Natural killer cell (primary cell): ENCODE measurements at places on chromosomes 16 and 17. TPM values are rescaled to one million over a fixed set of nuclear protein-coding genes. Genes with fewer than 3 reads are reported as not detected.

Gene MPV17L
- total RNA-seq = 0.12 TPM

Gene ODF4
- total RNA-seq = not detected

Gene CDRT4
- 5.5 TPM for total RNA-seq

Gene PIK3R6
- total RNA-seq = 1.4 TPM

Gene KRTAP1-5
- not detected for total RNA-seq

Gene KRT17
- total RNA-seq = not detected

Gene NLRC3
- total RNA-seq = 98.8 TPM

Gene CCL7
- not detected for total RNA-seq

Gene EPN3
- not detected for total RNA-seq

Gene SPEM1
- total RNA-seq = not detected

Gene CCL3
- total RNA-seq = 547 TPM

Gene CA5A
- total RNA-seq = not detected

Gene ACSM2A
- not detected for total RNA-seq

DNA sequence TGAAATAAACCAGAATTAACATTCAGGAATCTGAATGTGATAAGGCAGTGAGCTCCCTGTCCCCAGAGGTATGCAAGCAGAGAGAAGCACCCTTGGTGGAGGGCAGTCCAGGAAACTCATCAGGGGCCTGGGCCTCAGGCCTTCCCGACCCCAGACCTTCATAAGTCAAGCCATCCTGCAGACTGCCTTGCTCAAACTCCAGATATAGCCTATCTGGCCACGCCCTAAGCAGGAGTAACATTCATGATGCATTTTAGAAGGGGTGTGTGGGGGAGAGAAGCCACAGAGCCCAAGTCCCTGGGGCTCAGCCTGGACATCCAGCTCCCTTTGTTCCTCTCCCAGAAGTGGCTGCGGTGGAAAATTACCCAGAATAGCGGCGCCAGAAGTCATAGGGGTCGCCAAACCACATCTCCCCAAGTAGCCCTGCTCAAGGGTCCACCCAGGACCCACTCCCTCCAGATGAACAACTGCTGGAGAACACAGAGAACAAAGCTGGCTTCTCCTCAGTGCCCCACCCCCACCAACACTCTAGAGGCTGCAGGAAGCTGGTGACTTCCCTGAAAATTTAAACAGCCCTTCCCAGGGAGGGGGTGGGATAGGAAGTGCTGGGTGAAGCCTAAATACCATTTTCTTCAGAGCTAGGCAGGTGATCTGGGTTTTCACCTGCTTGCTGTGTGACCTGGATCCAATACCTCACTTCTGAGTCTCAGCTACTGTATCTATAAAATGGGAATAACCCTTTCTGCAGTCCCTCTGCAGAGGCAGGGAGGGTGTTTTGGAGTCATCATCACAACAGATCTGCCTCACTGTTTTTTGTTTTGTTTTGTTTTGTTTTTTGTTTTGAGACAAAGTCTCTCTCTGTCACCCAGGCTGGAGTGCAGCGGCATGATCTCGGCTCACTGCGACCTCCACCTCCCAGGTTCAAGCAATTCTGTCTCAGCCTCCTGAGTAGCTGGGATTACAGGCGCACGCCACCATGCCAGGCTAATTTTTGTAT, 1.5 kb upstream of the SREBF1 start:
- no peak for DNase-seq
- no peaks in the 10 kb centered on the region for H3K27me3 ChIP-seq
- no peak overlapping the region for H3K4me3 ChIP-seq
- no peaks in the 10 kb centered on the region for H3K36me3 ChIP-seq
- no peak overlapping the region for H3K27ac ChIP-seq

DNA sequence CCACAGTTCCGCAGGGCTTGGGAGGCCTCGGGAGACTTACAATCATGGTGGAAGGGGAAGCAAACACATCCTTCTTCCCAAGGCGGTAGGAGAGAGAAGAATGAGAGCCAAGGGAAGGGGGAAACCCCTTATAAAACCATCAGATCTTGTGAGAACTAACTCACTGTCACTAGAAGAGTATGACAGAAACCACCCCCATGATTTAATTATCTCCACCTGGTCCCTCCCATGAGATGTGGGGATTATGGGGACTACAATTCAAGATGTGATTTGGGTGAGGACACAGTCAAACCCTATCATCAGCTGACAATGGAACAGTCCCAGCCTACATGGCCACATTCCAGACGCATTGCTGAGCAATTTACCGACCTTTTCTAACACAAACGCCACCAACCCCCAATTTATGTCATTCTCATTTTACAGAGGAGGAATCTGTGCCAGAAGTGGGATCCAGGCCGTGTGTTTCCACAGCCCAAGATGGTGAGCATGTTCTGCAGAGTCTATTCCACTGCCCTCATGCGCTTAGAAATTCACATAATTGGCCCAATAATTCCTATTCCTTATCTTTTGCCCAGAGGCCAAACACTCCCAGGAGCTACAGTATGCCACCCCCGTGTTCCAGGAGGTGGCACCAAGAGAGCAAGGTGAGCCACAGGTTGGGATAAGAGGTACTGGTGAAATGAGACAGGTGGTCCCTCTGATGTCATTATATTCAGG, 17.3 kb downstream of the MILR1 start:
- H3K4me3 ChIP-seq = no peak overlapping the region
- no peak for DNase-seq
- H3K36me3 ChIP-seq = no peaks in the 10 kb centered on the region
- H3K27me3 ChIP-seq = no peaks in the 10 kb centered on the region

GRCh38 chr17:4533523-4534504, 21.4 kb downstream of the MYBBP1A start:
- no peaks in the 10 kb centered on the region for H3K27me3 ChIP-seq
- H3K4me3 ChIP-seq = no peak overlapping the region
- no peak for DNase-seq
- peaks cover under 1% of the 10 kb centered on the region for H3K36me3 ChIP-seq
- peaks cover 8% of the 10 kb centered on the region for H3K4me1 ChIP-seq
- H3K27ac ChIP-seq = no peak overlapping the region

DNA sequence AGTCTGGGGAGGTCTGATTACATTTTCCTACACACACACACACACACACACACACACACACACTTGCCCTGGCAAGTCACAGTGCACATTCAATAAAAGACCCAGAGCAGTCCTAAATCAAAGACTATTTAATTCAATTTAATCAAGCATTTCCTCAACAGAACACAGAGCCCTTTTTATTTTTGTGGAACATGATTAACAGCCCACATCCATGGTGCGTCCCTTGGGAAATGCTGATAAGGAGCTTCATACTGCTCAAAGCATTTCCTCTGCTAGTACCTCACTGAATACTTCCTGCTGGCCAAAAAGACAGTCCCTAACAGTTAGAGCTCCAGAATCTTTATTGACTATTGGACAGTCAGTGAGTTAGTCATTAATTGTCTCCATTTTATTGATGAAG, 43.1 kb upstream of the MYH10 start:
- no peaks in the 10 kb centered on the region for H3K4me1 ChIP-seq
- no peaks in the 10 kb centered on the region for H3K36me3 ChIP-seq
- H3K27ac ChIP-seq = no peak overlapping the region
- no peak for DNase-seq
- no peak overlapping the region for H3K4me3 ChIP-seq

GRCh38 chr16:22130528-22130927, 31.8 kb upstream of the SDR42E2 start:
- no peaks in the 10 kb centered on the region for H3K27me3 ChIP-seq
- no peak overlapping the region for H3K4me3 ChIP-seq
- no peak for DNase-seq
- no peaks in the 10 kb centered on the region for H3K4me1 ChIP-seq
- H3K27ac ChIP-seq = no peak overlapping the region

DNA sequence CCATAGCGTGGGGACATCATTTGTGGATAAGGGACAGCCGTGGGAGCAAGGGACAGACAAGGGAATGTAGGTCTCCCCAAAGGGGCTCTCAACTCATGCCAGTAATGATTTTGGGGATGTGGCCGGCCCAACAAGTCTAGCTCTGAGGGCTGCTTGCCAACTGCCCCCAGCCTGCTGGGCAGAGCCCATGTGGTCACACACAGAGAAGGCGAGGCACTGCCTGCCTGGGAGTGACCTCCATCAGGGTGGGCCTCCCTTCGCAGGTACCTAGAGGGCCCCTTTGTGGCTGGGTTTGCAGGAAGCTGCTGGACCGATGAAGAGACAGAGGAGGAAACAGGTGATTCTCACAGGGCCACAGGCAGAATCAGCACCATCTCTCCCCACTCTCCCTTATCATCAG, 177.1 kb downstream of the C16orf78 start:
- H3K4me3 ChIP-seq = no peak overlapping the region
- H3K36me3 ChIP-seq = no peaks in the 10 kb centered on the region
- no peak overlapping the region for H3K27ac ChIP-seq

GRCh38 chr17:10295728-10296343, 77.0 kb downstream of the MYH13 start:
- DNase-seq = peak; percentile 30
- no peaks in the 10 kb centered on the region for H3K36me3 ChIP-seq
- no peaks in the 10 kb centered on the region for H3K27me3 ChIP-seq
- no peak overlapping the region for H3K27ac ChIP-seq

GRCh38 chr17:20267459-20267842, 199.9 kb downstream of the LGALS9B start:
- H3K27me3 ChIP-seq = no peaks in the 10 kb centered on the region
- H3K4me1 ChIP-seq = peaks cover 23% of the 10 kb centered on the region
- H3K27ac ChIP-seq = peak overlapping the region; percentile 3
- H3K4me3 ChIP-seq = no peak overlapping the region
- peaks cover 4% of the 10 kb centered on the region for H3K36me3 ChIP-seq
- no peak for DNase-seq

DNA sequence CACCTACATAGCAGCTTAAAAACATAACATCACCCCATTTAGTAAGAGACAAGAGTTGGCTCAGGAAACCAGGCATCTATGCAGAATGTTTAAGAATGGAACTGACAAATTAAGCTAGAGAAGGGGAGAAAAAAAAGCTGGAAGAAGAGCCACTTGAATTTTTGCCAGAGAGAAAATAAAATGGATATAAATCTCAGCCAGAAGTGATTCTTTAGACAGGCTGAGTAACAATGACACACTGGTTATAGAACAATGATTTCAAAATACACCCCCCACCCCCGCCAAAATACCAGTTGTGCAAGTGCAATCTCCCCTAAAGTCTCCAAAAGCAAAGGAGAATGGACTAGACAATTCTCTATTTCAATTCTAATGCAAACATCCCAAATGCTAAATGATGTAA, 22.4 kb downstream of the LSM12 start:
- DNase-seq = no peak
- H3K4me3 ChIP-seq = no peak overlapping the region
- H3K36me3 ChIP-seq = peaks cover 13% of the 10 kb centered on the region
- H3K4me1 ChIP-seq = no peaks in the 10 kb centered on the region
- no peak overlapping the region for H3K27ac ChIP-seq

DNA sequence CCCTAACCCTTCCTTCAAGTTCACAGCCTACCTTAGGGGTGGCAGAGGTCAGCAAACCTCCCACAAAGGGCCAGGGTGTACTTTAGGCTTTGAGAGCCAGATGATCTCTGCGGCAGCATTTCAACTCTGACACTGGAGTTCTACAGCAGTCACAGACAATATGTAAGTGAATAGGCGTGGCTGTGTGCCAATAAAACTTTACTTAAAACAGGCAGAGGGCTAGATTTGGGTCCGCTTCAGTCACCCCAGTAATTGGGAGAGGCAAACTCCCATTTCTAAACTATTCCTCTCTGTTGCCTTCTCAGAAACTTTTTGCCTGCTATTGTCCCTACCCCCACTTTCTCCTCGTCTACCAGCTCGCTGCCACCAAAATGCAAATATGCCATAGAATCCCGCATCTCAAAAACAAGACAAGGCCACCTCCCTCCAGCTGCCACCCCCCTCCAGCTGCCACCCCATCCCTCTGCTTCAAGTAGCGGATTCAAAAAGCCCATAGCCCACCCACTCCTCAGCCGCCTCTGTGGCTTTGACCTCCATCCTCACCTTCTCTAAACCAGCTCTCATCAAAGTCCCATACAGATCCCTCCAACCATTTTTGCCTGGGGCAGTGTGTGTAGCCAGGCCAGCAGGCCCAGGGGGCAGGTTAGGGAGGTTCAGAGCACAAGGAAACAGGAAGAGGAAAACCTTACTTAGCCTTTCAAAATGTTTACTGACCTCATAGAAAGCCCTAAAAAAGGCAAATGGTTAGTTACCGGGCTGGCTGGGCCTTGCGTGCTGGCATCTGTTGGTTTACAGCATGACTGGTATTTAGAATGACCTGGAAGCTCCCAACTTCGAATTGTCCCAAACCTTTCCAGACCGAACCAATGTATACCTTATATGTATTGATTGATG, 19.9 kb upstream of the DNAH17 start:
- no peaks in the 10 kb centered on the region for H3K27me3 ChIP-seq
- H3K4me3 ChIP-seq = no peak overlapping the region
- H3K27ac ChIP-seq = no peak overlapping the region
- peaks cover 5% of the 10 kb centered on the region for H3K4me1 ChIP-seq
- DNase-seq = no peak

GRCh38 chr16:46898006-46898405, 13.8 kb downstream of the GPT2 start:
- H3K27me3 ChIP-seq = no peaks in the 10 kb centered on the region
- H3K36me3 ChIP-seq = no peaks in the 10 kb centered on the region
- no peak for DNase-seq
- peaks cover 7% of the 10 kb centered on the region for H3K4me1 ChIP-seq

- H3K4me1 ChIP-seq = no peaks in the 10 kb centered on the region
- no peaks in the 10 kb centered on the region for H3K27me3 ChIP-seq
- DNase-seq = no peak
- no peak overlapping the region for H3K4me3 ChIP-seq
- no peaks in the 10 kb centered on the region for H3K36me3 ChIP-seq
- H3K27ac ChIP-seq = no peak overlapping the region
Measured at GRCh38 chr16:72122308-72122707, 28.7 kb downstream of the DHX38 start.

- no peaks in the 10 kb centered on the region for H3K36me3 ChIP-seq
- no peak overlapping the region for H3K27ac ChIP-seq
- H3K4me1 ChIP-seq = no peaks in the 10 kb centered on the region
Measured at GRCh38 chr17:73748508-73748907, 104.3 kb upstream of the SDK2 start.

GRCh38 chr17:32741381-32741780, 135.5 kb downstream of the MYO1D start:
- H3K4me3 ChIP-seq = no peak overlapping the region
- no peaks in the 10 kb centered on the region for H3K36me3 ChIP-seq
- no peak for DNase-seq
- no peaks in the 10 kb centered on the region for H3K27me3 ChIP-seq
- no peak overlapping the region for H3K27ac ChIP-seq
- H3K4me1 ChIP-seq = no peaks in the 10 kb centered on the region

GRCh38 chr17:34420254-34420766, 57.3 kb upstream of the CCL1 start:
- peaks cover 6% of the 10 kb centered on the region for H3K4me1 ChIP-seq
- H3K27me3 ChIP-seq = no peaks in the 10 kb centered on the region
- H3K36me3 ChIP-seq = no peaks in the 10 kb centered on the region
- H3K27ac ChIP-seq = no peak overlapping the region

GRCh38 chr16:19005561-19006445, 22.1 kb downstream of the TMC7 start:
- no peaks in the 10 kb centered on the region for H3K27me3 ChIP-seq
- no peak overlapping the region for H3K27ac ChIP-seq
- no peaks in the 10 kb centered on the region for H3K4me1 ChIP-seq
- no peak overlapping the region for H3K4me3 ChIP-seq

DNA sequence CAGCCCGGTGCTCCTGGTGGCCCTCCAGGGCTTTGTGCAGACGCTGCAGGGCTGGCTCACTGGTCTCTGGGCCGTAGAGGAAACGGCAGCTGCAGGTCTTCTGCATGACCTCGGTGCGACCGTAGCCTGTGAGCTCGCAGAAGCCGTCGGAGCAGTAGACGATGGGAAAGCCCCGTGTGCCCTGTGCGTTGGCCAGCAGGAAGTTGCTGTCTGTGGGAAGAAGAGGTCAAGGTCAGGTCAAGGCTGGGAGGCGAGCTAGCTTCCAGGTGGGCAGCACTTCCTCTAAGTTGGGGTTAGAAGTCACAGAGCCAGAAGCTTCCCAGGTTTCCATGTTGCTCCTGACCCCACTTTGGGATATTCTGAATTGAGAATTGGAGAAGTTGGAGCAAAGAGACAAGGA, 2.1 kb downstream of the KCNH4 start:
- H3K4me3 ChIP-seq = no peak overlapping the region
- no peak overlapping the region for H3K27ac ChIP-seq
- no peaks in the 10 kb centered on the region for H3K36me3 ChIP-seq
